ENCODE measurements at places on chromosomes 1 and 21. TPM values are rescaled to one million over a fixed set of nuclear protein-coding genes. Genes with fewer than 3 reads are reported as not detected.
A peak's percentile ranks its signal among the peaks of the same experiment; 100 is the strongest.

Gene TFB2M
- 16.0 TPM for total RNA-seq

Gene ALPL
- total RNA-seq: not detected

Gene CDA
- total RNA-seq: not detected

Gene OSBPL9
- total RNA-seq: 51.1 TPM

GRCh38 chr1:197614916-197615692 lies 160.2 kb downstream of the DENND1B start:
- peak; percentile 43 for DNase-seq

GRCh38 chr1:165376041-165376810 lies 19.7 kb upstream of the LMX1A start:
- peak; percentile 45 for DNase-seq

GRCh38 chr1:192879406-192879805 lies 70.6 kb downstream of the RGS2 start:
- no peak for DNase-seq

DNA sequence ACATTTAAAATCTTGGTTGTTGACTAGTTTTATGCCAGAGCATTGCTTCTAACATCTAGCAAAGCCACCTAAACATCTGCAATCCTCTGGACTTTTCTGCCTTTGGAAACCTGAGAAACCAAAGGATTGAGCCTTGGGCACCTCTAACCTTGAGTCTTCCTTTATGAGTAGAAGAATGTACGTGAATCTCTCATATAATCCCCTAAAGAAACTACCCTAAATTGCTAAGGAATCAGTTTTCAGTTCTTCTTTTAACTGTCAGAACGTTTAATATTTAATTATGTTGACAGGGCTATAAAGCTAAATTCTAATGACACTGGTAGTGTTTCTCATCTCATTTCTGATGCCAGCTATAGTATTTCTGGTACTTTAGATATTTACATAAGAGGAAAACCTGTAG lies 997.3 kb downstream of the AMY1C start:
- DNase-seq: no peak

DNA sequence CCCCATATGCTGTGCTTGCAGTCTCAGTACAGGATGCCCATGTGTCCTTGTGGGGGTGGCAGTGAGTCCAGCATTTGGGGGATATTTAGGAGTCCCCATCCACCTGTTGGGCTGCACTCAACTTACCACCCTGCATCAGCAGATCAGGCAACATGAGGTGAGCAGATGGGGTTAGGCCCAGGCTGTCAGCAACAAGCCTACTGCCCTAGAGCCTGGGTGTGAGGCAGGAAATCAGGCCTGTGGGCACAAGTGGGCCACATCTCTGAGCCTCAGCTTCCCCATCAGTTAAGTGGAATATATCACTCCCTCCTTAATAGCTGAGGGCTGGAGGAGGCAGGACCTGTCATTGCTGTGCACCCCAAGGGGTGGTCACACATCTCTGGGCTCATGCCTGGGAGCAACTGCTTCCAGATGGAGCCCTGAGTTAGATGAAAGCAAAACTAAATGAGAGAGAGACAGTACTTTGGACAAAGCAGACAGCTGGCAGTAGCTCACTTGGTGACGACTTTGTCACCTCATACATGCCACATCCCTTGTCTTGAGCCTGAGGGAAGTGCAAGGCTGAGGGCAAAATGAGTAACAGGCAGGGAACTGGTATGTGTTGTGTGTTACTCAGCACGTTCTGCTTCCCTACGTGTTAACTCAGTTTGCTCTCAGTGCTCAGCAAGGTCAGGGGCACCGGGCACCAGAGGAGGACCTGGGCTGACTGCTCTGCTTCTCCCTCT lies 48.4 kb downstream of the TRIM11 start:
- DNase-seq: peak; percentile 25

- no peak for DNase-seq
These were observed 440.5 kb downstream of the SMYD3 start for GRCh38 chr1:246066573-246066972.

- no peak for DNase-seq
These were observed 18.7 kb downstream of the LPGAT1 start for GRCh38 chr1:211811848-211812247.

DNA sequence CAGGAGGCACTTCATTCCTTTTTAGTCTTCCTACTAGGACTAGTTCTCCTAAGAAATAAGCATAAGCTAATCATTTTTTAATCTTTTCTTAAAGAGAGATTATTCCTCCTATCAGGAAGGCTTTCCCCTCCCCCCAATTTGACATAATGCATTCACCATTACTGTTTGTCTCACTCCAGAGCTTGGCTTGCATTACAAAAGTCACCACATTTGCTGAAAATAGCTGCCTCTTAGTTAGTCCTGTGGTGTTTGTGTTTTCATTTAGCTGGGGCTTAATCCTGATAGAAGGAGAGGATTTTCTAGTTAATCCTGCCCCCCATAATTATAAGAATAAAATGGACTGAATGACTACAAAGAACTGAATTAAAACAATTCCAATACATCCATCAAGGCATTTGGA lies 307.1 kb upstream of the RRP15 start:
- DNase-seq: no peak

- DNase-seq: no peak
These were observed 97.8 kb downstream of the SIK1 start for GRCh38 chr21:43328958-43329691.

GRCh38 chr1:85320371-85321131 lies 44.1 kb upstream of the BCL10 start:
- no peak for DNase-seq
